Activated CD4-positive, alpha-beta T cell treated with anti-CD3 and anti-CD28 coated beads, Interleukin-2, amount 50 U/mL, for 24 hours (primary cell): ENCODE measurements at places on chromosomes 11 and 22.

DNA sequence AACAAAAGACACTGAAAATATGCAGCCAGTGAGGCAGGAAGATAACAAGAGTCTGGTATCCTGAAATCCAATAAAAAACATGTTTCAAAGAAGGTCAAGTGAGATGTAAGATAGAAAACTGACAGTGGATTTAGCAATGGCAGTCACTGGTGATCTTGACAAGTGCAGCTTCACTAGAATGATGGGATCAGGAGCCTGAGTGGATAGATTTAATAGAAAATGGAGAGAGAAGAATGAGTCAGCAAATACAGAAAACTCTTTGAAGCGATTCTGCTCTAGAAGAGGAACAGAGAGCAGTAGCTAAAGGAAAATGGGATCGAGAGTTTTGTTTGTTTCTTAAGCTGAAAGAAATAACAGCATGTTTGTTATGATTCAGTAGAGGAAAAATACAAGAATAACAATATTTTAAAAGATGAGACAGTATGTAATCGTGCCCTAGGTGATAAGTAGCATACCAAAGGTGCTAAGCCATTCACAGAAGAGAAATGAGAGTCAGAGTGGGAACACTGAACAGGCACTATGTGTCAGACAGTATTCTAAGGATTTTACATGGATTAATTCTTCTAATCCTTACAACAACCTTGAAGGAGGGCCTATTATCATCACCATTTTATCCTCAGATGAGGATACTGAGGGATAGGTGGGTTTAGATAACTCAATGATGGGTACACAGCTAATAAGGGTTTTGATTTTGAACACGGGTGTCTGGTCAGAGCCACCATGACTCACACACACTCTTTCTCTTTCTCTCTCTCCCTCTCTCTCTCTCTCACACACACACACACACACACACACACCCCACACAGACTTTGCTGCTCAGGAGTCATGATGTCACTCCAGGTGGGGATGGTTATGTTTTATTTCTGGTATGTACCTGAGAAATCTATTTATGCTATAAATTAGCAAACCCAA lies 36.3 kb downstream of the MRE11 start:
- no peak for DNase-seq

- DNase-seq: no peak
Measured at GRCh38 chr22:31289344-31289743, 2.9 kb downstream of the PIK3IP1 start.

GRCh38 chr11:28621753-28622152 lies 513.6 kb downstream of the METTL15 start:
- DNase-seq: no peak

DNA sequence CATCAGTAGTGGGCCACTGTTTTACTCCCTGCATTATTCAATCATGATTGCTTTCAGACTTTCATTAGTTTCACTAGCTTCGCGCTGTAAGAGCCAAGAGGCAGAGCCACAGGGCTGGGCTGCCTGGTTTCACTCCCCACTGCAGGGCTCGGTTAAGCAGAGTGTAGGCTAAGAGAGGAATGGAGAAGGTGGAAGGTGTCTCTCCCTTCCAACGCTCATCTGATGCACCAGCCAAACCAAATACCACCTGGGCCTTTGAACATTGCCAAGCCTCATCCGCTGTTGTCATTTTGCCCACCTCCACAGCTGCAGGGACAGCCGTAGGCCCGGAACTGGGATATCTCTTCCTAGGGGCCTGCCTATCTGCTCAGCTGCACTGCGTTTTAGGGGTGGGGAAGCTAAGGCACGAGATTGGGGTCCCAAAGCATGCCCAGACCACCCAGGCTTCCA lies 480 bp upstream of the SMARCB1 start:
- DNase-seq: no peak

DNA sequence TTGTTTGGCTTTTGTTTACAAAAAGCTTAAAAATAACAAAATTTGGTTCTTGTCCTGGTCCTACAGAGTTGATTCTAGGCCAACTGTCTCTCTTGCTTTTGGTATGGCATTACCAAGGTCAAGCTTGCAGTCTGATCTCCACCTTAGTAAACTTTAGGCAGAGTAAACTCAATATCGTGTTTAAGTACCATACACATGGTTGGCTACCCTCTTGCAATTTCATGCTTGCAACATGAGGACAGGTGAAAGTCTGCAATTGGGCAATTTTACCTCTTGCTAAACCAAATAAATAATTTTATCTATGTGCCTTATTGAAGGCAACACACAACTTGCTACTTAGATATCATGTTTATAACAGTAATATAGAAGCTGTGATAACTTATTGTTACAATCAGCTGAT lies 125.1 kb downstream of the ARHGAP20 start:
- DNase-seq: no peak

DNA sequence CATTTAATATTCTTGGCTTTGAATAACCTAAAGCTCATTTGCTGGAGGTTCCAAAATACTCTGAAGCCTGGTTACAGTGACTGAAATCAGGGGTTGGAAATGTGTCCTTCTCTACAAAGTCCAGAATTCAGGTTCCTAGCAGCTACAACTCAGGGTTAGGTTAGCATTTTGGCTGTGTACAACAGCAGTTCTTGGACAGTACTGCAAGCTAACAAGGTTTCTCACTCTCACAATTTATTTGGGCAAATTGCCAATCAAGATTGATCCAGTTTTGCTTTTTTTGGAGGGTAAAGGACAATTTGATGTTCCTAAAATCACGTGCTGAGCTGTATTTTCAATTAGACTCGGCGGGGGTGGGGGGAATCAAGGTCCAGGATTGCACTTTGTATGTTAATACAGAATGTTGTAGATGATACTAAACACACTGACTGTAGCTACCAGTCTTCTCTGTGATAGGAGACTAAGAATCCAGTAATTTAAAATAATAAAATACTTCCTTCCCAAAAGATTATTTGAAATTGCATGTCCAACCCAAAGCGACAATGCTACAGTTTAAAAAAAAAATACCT lies 49.7 kb upstream of the RAPSN start:
- no peak for DNase-seq

DNA sequence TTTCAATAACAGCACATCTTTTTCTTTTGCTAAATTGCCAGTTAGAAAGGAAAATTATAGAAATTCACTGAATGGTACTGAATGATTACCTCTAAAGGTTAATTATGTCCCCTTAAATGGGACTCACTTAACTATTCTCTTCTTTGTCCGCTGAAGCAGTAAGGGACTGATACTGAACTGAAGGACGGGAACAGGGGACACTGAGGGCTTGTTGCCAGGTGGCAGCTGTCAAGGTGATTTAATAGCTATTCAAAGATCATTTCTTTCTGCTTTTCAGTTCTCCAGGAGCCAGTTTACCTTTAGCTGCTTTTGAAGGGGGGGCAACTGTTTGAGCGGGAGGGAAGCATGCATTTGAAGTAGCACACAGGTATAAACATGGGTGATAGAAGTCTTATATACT lies 325.4 kb upstream of the CCDC90B start:
- no peak for DNase-seq

DNA sequence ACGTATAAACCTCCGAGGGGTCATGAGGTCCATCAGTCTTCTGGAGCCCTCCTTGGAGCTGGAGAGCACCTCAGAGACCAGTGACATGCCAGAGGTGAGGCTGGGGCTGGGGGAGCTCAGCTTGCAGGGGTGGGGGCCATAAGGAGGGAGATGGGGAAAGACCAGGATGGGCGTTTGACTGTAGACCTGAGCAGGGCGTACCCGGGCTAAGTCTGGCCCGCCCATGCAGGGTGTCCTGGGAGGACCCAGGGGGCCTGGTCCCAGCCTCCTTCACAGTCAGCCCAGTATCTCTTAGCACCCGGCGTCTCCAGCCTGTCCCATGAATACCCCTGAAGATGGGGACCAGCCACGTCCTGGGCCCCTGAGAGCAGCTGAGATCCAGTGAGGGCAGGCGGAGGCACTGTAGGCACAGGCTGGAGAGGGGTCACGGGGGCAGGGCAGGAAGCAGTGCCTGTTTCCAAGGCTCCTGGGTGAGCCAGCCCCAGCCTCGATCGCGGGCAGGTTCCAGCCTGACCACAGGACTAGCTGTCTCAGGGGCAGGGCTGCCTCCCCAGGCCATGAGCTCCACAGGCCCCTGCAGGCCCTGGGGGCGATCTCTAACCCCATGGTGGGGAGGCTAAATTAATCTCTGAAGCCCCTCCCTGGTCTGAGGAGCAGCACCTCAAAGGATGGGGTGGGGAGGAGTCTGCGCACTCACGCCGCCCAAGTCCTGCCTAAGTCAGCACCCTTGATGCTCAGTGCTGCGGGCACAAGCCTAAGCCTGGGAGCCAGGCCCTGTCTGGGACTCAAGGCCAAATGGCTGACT lies 7.1 kb downstream of the SSH3 start:
- no peak for DNase-seq

- DNase-seq: no peak
Measured at GRCh38 chr11:45751430-45751829, 53.5 kb upstream of the SLC35C1 start.

- DNase-seq: peak; percentile 77
Measured at GRCh38 chr11:536841-537621, at the start of gene LRRC56. LRRC56 (plus strand) TSS chr11:537527; CDS start chr11:540685, 3,158 bp downstream.

DNA sequence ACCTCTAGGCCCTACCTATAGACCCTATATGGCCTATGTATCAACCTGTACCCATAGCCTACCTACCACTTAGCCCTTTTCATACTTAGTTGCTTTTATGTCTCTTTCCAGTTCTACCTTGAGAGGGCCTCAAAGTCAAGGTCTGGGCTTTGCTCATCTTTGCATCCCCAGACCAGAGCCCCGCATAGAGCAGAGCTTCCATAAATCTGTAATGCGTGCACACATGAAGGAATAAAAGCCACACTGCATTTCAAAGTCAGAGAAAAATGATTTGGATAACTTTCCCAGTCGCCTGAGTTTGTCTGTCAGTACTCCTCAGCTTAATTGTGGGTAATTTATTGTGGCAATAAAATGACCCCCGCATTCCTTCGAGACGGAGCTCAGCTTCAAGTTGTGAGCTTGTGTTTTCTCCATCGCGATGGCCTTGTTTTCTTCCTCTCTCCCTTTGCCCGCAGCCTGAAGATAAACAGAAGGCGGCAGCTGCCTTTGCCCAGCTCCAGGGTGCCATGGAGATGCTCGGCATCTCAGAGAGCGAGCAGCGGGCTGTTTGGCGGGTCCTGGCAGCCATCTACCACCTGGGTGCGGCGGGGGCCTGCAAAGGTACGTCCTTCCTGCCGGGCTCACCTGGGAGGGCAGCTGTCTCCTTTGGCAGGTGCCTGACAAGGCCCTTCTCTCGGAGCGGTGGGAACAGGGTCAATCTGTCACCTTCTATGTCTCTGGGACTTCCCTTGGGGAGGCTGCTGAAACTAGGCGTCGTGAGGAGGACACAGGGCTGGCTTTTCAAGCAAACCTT lies 55.7 kb downstream of the MYO18B start:
- DNase-seq: no peak

DNA sequence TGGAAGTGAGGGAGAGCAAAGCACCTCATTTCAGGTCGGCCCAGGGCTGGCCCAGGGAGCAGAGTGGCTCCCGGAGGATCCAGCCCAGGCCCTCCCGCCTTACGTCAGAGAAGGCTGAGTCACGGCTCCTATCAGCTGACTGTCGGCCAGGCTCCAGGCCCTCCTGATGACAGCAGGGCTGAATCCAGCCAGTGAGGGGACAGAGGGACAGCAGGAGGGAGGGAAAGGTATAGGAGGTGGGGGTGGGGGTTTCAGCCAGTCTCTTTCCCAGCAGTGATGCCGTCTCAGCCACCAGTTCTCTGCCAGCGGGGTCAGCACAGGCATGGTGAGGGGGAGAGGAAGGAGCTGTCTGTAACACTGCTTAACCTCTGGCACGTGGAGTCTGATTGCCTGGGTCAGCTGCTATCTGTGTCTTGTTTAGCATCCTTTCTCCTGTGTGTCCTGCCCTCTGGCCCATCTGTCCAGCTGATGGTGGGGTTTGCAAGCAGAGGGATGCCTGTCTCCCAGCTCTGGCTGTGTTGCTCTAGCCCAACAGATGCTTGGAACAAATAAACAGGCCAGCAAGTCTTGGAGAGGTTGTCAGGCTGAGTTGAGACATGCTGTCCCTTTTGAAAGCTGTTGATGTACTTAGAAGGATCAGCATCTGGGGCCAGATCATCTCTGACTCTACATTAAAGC lies 74.0 kb downstream of the ADAMTS15 start:
- no peak for DNase-seq
